GM04503 (cell line): ENCODE measurements at places on chromosomes 5 and 9.
A peak's percentile ranks its signal among the peaks of the same experiment; 100 is the strongest.

- DNase-seq, result no peak
These were observed 130.7 kb upstream of the LHFPL2 start for GRCh38 chr5:78779262-78779661.

DNA sequence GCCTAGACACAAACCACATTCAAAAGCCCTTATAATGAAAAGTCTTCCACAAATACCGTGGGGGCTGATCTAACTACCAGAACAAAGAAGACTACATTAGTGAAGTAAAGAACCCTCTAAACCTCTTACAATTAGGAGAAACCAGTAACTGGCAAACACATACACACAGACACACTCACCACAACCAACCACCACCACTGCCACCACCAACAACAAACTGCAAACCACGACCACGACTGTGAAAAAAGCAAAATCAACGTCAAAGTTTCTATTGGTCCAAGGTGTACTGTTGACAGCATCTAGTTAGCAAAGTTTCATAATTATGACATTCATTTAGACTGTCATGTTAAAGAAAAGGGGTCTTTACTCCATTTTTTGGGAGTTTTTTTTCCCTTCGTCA, 2.7 kb downstream of the CDO1 start:
- DNase-seq, result no peak

GRCh38 chr5:57642066-57642465, 159.5 kb upstream of the ACTBL2 start:
- no peak for DNase-seq

- DNase-seq, result no peak
These were observed 720.3 kb upstream of the RGMB start for GRCh38 chr5:98053170-98053569.

GRCh38 chr9:119967867-119968535, 598.8 kb upstream of the BRINP1 start:
- no peak for DNase-seq

DNA sequence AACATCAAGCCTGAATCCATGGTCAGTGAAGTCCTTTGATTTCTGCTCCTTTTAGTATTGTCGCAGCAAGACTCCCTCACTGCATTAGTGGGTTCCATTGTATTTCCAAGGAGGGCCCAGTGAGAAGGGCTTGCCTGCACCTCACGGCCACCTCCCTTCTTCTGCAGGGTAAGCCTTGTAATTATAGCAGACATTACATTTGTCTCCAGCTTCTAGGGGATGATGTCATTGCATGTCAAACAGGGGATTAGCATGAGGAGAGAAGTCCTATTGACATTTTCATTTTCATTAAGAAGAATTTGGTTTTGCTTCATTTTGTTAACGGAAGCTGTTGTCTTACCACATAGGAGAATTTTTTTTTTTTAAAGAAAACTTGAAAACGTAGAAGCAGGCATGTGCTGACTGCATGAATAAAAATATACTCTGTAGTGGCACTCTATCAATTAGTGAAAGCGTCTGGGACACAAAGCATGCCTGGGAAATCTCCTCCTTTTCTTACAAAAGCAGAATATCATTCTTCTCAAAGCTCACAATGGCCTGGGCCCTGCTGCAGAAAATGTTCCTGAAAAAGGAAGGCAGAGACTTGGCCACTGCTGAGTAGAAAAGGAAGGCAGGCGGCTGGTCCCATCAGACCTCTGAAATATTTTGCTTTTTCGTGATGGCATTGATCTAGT, 27.1 kb downstream of the MAP1B start:
- no peak for DNase-seq

- DNase-seq, result peak; percentile 28
These were observed 33.6 kb downstream of the CSNK1A1 start for GRCh38 chr5:149517461-149518122.

DNA sequence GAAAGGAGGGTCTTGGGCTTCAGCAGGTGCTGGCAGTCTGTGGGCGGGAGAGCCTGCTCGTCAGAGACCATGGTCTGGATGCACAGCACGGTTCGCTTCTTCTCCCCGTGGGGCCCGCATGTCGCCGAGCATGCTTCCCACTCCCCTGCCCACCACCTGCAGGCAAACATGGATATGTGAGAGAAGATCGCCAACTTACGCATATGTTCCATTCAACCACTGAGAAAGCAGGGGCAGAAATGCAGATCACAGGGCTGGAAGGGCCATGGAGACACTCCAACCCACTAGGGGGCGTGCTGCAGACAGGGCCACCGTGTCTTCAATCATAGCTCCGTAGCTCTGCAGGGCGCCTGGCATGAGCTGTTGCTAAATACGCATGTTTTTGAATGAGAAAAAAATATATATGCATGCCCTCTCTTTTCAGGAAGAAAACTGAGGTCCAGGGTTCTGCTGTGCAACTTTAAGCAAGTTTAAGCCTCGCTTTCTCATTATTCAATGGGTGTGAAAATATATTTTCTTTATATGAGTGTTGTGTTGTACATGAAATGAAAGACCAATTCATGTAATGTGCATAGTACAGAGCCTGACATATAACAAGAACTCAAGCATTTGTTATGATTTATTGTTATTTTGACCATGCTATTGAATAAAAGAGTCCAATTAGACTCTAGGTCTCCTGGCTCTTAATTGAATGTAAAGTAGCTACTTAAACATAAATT, 148.0 kb downstream of the TARS1 start:
- DNase-seq, result no peak

DNA sequence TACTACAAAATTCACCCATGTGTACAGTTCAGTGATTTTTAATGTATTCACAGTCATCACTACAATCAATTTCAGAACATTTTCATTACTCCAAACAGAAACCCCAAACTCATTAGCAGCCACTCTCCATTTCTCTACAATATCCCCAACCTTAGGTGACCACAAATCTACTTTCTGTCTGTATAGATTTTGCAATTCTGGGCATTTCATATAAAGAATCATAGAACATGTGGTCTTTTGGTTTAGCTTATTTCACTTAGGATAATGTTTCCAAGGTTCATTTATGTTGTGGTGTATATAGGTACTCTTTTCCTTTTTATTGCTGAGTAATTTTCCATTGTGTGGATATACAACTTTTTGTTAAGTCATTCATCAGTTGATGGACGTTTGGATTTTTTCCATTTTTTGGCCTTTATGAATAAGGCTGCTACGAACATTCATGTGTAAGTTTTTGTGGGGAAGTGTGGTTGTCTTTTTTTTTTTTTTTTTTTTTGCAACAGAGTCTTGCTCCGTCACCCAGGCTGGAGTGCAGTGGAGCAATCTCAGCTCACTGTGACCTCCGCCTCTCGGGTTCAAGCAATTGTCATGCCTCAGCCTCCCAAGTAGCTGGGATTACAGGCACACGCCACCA, 54.5 kb downstream of the DOCK8 start:
- DNase-seq, result no peak

DNA sequence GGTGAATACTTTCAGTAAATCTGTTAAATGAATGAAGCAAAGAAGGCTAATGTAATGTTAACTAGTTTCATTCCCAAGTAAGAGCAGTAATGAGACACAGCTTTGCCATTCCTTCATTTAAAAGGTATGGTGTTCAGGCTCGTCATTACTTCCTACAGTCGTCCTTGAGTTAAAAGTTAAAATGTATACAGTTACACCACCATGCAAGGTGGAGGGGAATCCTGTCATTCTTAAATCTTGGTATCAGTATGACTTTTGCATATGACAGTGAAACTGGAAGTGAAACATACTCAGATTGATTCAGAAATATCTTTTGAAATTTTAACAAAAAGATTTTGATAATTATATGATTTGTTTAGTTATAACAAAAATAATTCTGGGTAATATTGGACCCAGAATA, 25.9 kb downstream of the MTRR start:
- no peak for DNase-seq

- no peak for DNase-seq
These were observed 157.9 kb downstream of the ZDHHC21 start for GRCh38 chr9:14535161-14535955.

DNA sequence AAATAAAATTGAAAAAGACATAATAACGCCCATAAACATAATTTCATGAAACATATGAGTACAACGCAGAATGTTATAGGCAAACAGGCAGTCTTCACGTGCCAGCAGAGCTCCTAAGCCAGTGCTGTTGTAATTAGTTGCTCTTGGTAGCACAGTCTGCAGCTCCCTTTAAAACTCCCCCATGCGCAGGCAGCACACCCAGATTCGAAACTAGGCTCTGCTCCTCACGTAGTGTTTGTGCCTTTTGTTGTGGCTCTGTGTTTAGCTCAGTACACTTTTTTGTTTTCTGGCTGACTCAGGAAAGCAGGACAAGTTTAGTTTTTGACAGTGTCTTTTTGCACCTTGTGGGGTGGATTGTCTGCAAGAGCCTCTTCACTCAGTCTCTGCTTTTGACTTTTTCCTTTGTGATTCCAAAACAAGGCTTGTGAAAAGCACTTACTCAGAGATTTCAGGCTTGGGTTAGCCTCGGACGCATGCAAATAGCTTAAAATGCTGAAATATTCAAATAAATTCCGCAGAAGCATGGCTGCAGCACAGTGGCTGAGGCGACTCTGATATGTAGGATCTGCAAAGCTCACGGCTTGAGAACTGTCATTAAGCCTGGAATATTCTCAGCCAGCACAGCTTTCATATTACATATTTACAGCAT, 113.6 kb downstream of the IRX1 start:
- no peak for DNase-seq

- DNase-seq, result no peak
These were observed 6.8 kb upstream of the TOR2A start for GRCh38 chr9:127741831-127742434.

DNA sequence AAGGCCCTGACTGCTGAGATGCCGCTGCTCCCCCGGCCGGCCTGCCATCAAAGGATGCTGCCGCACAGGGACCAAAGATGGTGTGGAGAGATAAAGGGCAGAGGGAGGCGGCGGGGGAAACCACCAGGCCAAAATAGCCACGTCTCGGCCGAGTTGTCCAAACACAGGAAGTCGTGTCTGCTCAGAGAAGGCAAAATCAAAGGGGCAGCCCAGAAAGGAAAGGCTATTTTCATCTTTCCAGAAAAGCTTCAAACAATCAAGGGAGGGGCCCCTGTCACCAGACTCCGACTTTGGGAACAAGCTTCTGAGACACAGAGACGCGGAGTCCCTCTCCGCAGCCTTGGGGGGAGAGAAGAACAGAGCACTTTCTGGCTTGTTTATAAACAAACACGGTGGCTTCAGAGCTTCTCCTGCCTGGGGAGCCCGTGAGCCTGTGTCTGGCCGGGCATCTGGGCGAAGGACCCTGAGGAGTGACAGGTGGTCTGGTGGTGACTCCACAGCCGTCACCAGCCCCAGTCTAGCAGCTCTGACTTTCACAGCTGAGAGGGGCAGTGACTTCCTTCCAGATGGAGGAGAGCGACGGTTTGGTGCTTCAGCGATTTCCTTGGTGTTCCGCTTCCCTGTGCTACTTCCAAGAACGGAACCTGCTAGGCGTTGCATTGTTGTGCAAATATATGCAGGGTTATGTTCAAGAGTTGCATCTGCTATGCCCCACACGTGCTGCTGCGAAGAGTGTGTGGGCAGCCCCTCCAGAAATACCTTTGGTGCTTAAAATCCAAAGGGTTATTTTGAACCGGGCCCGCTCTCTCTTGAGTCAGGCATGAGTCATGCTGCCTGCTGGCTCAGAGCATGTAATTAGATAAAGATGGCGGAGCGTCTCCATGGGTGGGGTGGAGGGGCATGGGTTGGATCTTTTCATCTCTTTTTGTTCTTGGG, 24.0 kb downstream of the ADAMTSL2 start:
- DNase-seq, result peak; percentile 37

- DNase-seq, result no peak
These were observed 142.6 kb upstream of the ST8SIA4 start for GRCh38 chr5:101045689-101046088.

- no peak for DNase-seq
These were observed 36.2 kb upstream of the ADAM19 start for GRCh38 chr5:157611571-157612476.

- DNase-seq, result peak; percentile 38
These were observed 1.6 kb downstream of the NINJ1 start for GRCh38 chr9:93132287-93132927.

GRCh38 chr5:102481054-102481715, 17.6 kb downstream of the SLCO6A1 start:
- peak; percentile 5 for DNase-seq

DNA sequence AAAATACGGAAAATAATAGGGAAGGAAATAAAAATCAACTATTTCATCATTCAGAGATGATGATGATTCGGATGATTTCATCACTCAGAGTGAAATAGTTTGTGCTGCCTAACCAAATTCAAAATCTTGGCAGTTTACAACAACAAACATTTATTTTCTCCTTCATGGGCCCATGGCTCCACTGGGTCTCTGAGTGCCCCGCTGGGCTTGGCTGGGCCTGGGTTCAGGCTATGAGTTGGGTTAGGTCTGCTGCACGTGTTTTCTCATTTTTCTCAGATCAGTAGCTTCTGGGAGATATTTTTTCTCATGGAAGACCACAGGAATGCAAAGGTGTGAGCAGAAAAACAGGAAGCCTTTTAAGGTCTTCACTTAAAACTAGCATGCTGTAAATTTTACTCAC, 24.0 kb upstream of the F2RL1 start:
- DNase-seq, result no peak

- no peak for DNase-seq
These were observed 141.8 kb downstream of the DOCK2 start for GRCh38 chr5:169778622-169779596.

GRCh38 chr5:154521756-154522155, 43.7 kb upstream of the HAND1 start:
- no peak for DNase-seq

DNA sequence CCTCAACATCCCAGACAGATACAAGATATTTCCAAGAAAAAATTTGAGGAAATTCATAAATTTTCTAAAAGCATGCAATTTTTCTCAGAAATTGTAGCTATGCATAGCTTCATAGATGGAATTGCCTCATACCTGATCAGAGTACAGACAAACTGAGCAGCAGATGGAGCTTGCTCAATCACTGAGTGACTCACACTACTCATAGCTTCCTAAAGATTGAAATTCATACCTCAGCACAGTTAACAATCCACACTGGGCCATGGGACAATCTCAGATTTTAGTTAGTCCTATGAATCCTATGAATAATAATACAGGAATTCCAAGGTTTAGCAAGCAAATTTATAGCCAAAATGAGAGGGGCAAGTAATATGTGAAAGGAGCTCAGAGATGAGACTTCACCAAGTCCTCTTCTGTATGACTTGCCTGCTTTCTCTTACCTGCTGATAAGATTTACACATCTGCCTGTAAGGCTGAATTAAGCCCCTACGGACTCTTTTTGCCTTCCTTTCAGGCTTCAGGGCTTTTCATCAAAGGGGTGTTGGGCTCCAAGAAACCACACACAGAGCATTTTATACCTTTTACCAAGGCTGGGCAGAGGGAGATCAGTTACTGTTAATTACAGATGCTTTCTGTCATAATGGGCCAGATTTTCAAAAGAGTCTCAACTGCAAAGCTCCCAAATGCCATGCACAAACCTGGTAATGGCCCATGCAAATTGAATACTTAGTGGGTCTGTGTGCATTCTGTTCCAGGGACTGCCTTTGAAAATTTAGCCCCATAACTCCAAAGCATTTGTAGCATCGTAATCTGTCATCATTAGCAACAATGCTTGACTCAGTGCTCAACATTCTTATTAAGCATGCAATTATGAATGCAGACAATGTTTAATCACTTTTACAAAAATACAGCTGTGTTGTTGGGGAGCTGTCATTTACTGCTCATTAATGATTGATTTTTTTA, 439.3 kb downstream of the DTWD2 start:
- DNase-seq, result peak; percentile 67
